ENCODE measurements at places on chromosomes 12 and 14. TPM values are rescaled to one million over a fixed set of nuclear protein-coding genes. Genes with fewer than 3 reads are reported as not detected.

GRCh38 chr12:75744607-75745256 is 233.3 kb upstream of the KRR1 start:
- H3K27me3 ChIP-seq: no peaks in the 10 kb centered on the region
- peaks cover 4% of the 10 kb centered on the region for H3K36me3 ChIP-seq
- H3K4me3 ChIP-seq: no peak overlapping the region
- no peak overlapping the region for H3K27ac ChIP-seq

NUMB gene
- total RNA-seq: 59.2 TPM

GRCh38 chr12:2271961-2272360 is 219.2 kb downstream of the CACNA1C start:
- peaks cover 29% of the 10 kb centered on the region for H3K4me1 ChIP-seq
- DNase-seq: no peak
- no peak overlapping the region for H3K4me3 ChIP-seq
- no peaks in the 10 kb centered on the region for H3K27me3 ChIP-seq

GRCh38 chr12:14970473-14970872 is 2.4 kb upstream of the PDE6H start:
- H3K27ac ChIP-seq: no peak overlapping the region
- no peaks in the 10 kb centered on the region for H3K36me3 ChIP-seq
- H3K4me3 ChIP-seq: no peak overlapping the region

- no peaks in the 10 kb centered on the region for H3K27me3 ChIP-seq
- peaks cover 1% of the 10 kb centered on the region for H3K36me3 ChIP-seq
- DNase-seq: peak; percentile 15
- no peak overlapping the region for H3K27ac ChIP-seq
These were observed 65.1 kb downstream of the RNFT2 start for GRCh38 chr12:116803013-116803736.

- no peaks in the 10 kb centered on the region for H3K36me3 ChIP-seq
- H3K27me3 ChIP-seq: no peaks in the 10 kb centered on the region
- H3K4me1 ChIP-seq: peaks cover 69% of the 10 kb centered on the region
- peak overlapping the region; percentile 61 for H3K4me3 ChIP-seq
These were observed 33.5 kb downstream of the FMNL3 start for GRCh38 chr12:49673446-49674317.

RAB5B gene
- total RNA-seq: 105 TPM

CCDC77 gene
- total RNA-seq: 4.9 TPM

NRXN3 gene
- total RNA-seq: 7.0 TPM

P2RX2 gene
- not detected for total RNA-seq

- H3K4me1 ChIP-seq: peaks cover 94% of the 10 kb centered on the region
- no peaks in the 10 kb centered on the region for H3K27me3 ChIP-seq
- no peak overlapping the region for H3K4me3 ChIP-seq
- peak overlapping the region; percentile 82 for H3K27ac ChIP-seq
These were observed 6.1 kb upstream of the AMIGO2 start for GRCh38 chr12:47085815-47086252.

GRCh38 chr14:40129159-40129558 is 696.9 kb upstream of the FBXO33 start:
- no peak overlapping the region for H3K4me3 ChIP-seq
- H3K27ac ChIP-seq: no peak overlapping the region
- H3K36me3 ChIP-seq: no peaks in the 10 kb centered on the region

- H3K36me3 ChIP-seq: no peaks in the 10 kb centered on the region
- H3K4me3 ChIP-seq: no peak overlapping the region
- H3K4me1 ChIP-seq: no peaks in the 10 kb centered on the region
- DNase-seq: no peak
- H3K27ac ChIP-seq: no peak overlapping the region
These were observed 1318.9 kb downstream of the AACS start for GRCh38 chr12:126384026-126384564.

DNA sequence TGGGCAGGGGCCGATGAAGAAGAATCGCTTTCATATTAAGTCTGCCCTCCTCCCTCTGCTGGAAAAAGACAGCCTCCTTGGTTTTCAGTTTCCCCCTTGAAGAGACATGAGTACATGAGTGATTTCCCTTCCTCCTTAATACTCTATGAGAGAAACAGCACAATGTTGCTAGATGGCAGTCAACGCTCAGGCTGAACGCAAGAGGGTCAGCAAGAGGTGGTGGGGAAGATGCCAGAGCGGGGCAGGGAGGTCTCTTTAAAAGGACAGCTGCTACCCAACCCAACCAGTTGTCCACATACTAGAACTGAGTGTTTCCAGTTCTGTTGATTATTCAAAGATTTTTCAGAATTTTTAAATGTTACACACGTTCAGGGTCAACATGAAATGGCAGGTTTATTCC is 22.8 kb downstream of the CRACR2A start:
- no peak overlapping the region for H3K4me3 ChIP-seq
- no peak for DNase-seq
- no peaks in the 10 kb centered on the region for H3K36me3 ChIP-seq

- DNase-seq: no peak
- peaks cover 4% of the 10 kb centered on the region for H3K4me1 ChIP-seq
- no peak overlapping the region for H3K27ac ChIP-seq
- H3K4me3 ChIP-seq: no peak overlapping the region
- no peaks in the 10 kb centered on the region for H3K36me3 ChIP-seq
- no peaks in the 10 kb centered on the region for H3K27me3 ChIP-seq
These were observed 14.9 kb downstream of the ADGRD1 start for GRCh38 chr12:130968611-130969010.

ASPG gene
- total RNA-seq: not detected

DNA sequence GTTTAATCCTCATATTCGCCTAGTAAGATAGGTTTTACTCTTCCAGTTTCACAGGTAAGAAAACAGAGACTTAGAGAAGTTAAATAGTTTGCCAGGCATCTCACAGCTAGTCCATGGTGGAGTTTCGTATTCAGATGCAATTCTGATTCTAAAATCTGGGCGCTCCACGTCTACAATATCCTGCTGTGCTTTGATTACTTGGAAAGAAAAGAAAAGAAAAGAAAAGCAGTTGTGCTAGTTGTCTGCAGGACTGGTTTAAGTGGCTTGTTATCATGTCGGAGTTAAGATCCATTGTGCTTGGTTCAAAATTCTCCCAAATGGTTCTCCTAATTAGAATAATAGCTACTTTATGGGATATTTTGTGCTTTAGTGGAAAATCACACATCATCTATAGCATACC is 18.6 kb downstream of the AKAP3 start:
- DNase-seq: no peak
- no peak overlapping the region for H3K4me3 ChIP-seq
- no peaks in the 10 kb centered on the region for H3K4me1 ChIP-seq
- no peaks in the 10 kb centered on the region for H3K36me3 ChIP-seq

KRT83 gene
- total RNA-seq: not detected

DNA sequence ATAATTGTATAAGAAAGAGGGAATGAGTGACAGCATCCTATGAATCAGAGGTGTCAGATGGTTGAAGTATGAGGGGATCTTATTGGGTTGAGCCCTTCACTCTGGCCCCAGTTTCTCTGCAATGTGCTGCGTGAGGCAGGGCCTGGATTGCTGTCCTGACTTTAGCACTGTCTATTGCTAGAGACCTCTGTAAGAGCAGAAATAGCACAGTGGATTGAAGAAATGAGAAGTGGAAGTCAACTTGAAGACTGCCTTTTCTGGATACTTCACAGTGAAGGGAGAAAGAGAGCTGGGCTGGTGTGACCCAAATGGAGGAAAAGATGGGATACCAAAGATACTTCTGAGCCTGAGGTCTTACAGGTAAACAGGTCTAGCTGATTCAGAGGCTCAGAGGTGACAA is 5.8 kb downstream of the ASCL4 start:
- no peak for DNase-seq
- no peaks in the 10 kb centered on the region for H3K4me1 ChIP-seq
- no peaks in the 10 kb centered on the region for H3K36me3 ChIP-seq

DNA sequence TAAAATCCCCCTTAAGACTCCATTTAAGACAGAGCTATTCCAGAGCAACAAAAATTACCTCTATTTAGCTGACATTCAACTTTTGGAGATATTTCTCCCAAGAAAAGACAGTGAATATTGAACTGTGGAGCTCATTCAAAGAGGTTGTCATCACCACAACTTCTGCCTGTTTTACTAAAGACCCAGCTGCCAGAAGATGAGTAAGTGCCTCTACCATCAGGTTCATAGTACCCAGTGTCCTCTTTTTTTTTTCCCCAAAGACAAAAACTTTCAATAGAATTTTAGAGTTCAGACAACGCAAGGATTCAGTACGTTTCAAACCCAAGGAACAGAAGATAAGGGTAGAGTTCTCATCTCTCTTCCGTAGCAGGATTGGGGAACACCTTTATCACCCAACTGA is 461.3 kb downstream of the BCAT1 start:
- DNase-seq: no peak
- H3K36me3 ChIP-seq: no peaks in the 10 kb centered on the region
- peaks cover 45% of the 10 kb centered on the region for H3K4me1 ChIP-seq
- no peak overlapping the region for H3K4me3 ChIP-seq
- H3K27me3 ChIP-seq: no peaks in the 10 kb centered on the region
- H3K27ac ChIP-seq: peak overlapping the region; percentile 49

PROX2 gene
- total RNA-seq: not detected

- H3K4me1 ChIP-seq: peaks cover 4% of the 10 kb centered on the region
- H3K27ac ChIP-seq: no peak within 1 kb of the TSS
- peaks cover 34% of the 10 kb centered on the region for H3K27me3 ChIP-seq
- no peak for DNase-seq
- H3K36me3 ChIP-seq: peaks cover 1% of the 10 kb centered on the region
These were observed at the start of gene UNC79 for GRCh38 chr14:93430315-93431035. Gene UNC79, plus strand, starts transcription at chr14:93430939. Its CDS starts 91 bp downstream, at chr14:93431030.

GRCh38 chr12:40327535-40327934 is 102.7 kb downstream of the LRRK2 start:
- no peak overlapping the region for H3K27ac ChIP-seq
- no peak for DNase-seq
- H3K4me1 ChIP-seq: no peaks in the 10 kb centered on the region
- H3K4me3 ChIP-seq: no peak overlapping the region
- H3K36me3 ChIP-seq: peaks cover 3% of the 10 kb centered on the region
- no peaks in the 10 kb centered on the region for H3K27me3 ChIP-seq

TGM1 gene
- total RNA-seq: 3.2 TPM

DNA sequence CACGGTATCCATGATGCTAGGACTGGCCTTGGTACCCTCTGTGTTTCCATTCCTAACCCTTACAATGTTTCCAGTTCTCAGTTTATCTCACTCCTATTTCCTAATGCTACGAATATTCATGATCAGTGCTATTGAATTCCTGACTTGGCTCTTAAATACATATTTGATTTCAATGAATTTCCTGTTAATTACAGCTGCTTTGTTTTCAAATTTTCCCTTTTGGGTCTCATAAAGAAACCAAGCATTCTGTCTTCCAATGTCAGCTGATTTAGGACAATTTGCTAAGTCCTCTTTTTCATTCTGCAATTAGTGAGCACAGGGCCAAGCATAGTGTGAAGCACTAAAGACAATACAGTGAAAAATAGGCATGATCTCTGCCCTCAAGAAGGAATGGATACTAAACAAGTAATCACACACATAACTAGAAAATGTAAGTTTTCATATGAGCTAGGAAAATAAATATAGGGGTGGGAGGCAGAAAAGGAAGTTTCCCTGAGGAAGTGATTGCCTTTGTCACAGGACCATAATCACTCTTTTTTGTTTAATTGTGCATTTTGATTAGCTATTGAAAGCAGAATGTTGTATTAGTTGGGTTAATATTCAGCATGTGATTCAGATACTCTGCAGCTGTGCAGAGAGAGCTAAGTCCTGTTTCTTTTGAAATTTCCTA is 88.5 kb downstream of the KCNC2 start:
- H3K27ac ChIP-seq: no peak overlapping the region
- H3K36me3 ChIP-seq: no peaks in the 10 kb centered on the region
- H3K4me3 ChIP-seq: no peak overlapping the region
- DNase-seq: no peak
- no peaks in the 10 kb centered on the region for H3K4me1 ChIP-seq
- H3K27me3 ChIP-seq: peaks cover 20% of the 10 kb centered on the region

All from chondrocyte (in vitro differentiated cells).